Right lobe of liver (tissue), 6 donors: ENCODE measurements at places on chromosomes 5 and 9.
A peak's percentile ranks its signal among the peaks of the same experiment; 100 is the strongest.

GRCh38 chr5:102531506-102531905 lies 32.7 kb upstream of the SLCO6A1 start:
- no peak for DNase-seq

DNA sequence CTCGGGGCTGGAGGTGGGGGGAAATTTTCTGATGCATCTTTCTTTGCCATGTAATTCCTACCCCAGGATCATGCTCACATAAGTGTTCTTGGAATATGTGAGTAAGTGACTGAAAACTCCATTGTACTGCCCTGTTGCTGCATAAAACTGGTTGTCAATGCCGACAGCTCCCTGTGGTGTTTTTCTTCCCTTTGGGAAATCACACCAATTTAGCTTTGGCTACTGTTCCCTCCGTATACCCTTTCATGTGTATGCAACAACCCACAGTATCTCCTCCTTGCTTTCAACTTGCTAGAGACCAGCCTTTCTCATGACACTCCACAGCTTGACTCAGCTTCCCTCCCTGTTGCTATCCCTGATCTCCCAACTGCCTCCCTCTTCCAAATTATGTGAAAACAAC lies 240.6 kb downstream of the TRIM32 start:
- DNase-seq, result no peak

DNA sequence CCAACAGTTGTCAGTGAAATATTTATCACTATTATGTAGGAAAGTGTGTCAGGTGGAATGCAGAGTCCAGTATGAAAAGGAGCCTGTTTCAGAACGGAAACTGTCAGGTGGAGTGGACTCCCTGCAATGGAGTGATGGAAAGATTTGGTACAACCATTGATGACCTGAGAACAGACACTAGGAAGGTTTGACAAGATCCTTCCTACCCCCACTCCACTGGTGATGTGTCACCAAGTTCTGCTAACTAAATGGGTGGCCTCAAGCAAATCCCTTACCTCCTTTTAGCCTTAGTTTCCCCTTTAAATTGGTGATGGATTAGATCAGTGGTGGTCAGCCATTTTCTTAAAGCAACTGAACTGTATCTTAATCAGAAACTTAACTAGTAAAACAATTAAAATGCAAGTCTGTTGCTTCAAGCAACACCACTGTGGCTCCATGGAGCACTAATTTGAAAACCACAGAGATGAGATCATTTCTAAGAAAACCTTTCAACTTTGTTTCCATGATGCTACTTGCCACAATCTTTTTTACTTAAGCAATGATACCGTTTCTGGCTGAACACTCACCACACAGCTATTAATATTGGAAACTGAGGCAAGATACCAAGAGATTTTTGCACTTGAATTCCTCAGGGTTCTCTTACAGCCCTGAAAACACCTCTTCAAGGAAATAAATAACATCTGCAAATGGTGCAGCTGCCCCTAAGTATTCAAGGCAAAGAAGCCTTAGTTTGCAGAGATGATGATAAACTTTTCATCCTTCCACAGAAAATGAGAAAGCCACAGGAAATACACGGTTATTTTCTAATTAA lies 140.6 kb downstream of the ERCC6L2 start:
- no peak for DNase-seq

DNA sequence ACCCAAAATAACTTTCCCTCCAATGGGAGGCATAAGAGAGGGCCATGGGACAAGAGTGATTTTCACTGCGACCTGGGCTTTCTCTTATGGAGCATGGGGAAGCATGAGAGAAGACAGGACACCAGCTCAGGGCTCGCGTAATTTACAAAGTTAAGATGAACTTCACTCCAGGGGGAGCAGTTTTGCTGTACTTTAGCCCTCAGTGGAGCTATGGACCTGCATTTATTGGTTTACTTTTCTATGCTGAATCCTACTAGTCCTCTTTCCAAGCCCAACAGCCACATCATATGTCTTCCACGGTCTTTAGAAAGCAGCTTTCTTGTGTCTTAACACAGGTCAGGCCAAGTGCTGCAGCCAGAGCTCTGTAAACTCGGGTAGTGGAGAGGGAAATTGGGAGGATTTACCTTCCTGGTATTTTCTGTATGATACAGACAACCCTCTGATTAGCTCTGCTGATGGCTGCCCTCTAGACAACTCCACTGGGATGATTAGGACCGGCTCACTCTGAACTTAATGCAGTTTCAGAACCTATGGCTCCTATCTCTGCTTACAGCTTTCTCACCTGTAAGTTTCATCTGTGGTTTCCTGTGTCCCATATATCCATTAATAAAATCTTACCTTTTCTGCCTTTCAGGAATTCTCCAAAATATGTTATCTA lies 581.0 kb upstream of the RORB start:
- DNase-seq, result no peak

DNA sequence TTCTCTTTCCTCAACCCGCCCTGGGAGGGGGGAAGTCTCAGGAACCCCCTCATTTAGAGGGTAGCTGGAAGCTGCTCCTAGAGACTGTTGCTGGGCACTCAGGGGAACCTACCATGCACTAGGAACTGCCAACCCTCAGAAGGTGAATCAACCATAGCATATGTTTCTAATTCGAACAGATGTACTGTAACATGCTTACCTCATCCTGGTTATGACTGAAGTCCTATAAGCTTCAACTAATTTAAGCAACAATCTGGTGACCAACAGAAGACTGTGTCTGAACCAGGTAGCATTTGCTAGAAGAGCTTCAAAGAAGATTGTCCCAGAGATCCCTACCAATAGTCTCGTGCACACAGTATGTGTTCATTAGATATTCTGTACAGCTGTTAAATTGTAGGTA lies 5.7 kb upstream of the PRDM6 start:
- DNase-seq, result no peak

- DNase-seq, result no peak
Measured at GRCh38 chr9:70600506-70600905, 186.0 kb upstream of the KLF9 start.

DNA sequence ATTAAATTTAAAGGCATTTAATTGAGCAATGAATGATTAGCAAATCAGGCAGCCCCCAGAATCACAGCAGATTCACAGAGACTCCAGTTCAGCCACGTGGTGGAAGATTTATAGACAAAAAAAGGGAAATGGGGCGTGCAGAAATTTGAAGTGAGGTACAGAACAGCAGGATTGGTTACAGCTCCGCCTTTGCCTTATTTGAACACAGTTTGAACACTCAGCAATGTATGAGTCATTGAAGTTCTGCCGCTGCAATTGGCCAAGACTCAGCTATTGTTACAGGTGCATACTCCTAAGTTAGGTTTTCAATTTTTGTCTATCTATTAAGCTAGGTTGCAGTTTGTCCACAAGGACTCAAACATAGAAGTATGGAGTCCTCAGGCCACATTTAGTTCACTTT lies 157.7 kb upstream of the SLC12A2 start:
- no peak for DNase-seq

DNA sequence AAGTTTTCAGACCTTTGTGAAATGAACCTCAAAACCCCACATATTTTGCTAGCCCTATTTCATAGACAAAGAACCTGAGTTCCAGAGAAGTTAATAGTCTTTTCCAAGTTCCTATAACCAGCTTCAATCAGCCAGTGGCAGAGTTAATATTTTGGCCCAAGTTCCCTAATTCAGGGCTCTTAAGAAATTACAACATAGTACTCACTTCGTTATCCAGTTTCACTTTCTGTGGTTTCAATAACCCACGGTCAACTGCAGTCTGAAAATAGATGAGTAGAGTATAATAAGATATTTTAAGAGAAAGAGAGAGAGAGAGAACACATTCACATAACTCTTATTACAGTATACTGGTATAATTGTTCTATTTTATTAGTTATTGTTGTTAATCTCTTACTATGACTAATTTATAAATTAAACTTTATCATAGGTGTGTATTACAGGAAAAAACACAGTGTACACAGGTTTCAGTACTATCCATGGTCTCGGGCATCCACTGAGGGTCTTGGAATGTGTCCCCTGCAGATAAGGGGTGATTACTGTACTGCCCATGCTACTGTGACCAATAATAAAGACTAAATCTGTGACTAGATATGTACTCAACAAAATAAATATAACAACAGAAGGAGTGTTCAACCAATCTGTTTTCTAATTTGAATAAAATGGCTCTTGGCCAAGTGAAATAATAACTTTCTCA lies 9.3 kb upstream of the MYOT start:
- DNase-seq, result no peak

DNA sequence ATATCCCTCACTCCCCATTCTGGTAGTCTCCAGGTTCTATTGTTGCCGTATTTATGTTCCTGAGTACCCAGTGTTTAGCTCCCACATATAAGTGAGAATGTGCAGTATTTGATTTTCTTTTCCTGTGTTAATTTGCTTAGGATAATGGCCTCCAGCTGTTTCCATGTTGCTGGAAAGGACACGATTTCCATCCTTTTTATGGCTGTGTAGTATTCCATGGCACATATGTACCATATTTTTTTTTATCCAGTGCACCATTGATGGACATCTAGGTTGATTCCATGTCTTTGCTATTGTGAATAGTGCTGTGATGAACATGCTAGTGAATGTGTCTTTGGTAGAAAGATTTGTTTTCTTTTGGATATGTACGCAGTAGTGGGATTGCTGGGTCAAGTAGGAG lies 98.2 kb downstream of the NNT start:
- DNase-seq, result no peak

- DNase-seq, result no peak
Measured at GRCh38 chr5:175001311-175001710, 276.9 kb downstream of the MSX2 start.

DNA sequence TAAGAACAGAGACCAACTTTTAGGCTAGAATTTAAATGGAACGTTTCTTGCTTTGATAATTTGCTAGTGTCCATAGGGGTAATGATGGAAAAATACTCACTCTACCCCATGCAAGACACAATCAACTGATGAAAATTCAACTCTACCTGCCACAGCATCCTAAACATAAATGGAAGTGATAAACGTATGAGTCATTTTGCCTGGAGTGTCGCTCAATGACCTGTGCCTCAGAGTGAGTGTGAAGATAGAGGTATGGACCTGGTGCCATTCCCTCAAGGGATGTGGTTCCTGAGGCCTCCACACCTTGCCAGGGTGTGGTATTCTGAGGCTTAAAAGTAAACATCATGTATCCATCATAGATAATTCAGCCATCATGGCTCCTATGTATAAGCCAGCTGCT lies 14.0 kb downstream of the ARL14EPL start:
- no peak for DNase-seq

GRCh38 chr5:93088592-93089389 lies 492.2 kb downstream of the NR2F1-AS1 start:
- DNase-seq, result no peak

GRCh38 chr5:178769617-178770260 lies 39.3 kb upstream of the ZNF354A start:
- DNase-seq, result no peak

- no peak for DNase-seq
Measured at GRCh38 chr5:65834306-65834705, 92.1 kb upstream of the ERBIN start.

- DNase-seq, result no peak
Measured at GRCh38 chr5:10018201-10019069, 231.3 kb downstream of the ATPSCKMT start.

- DNase-seq, result no peak
Measured at GRCh38 chr9:115300874-115301273, 182.9 kb upstream of the TNC start.

GRCh38 chr9:98083061-98083501 lies 26.5 kb downstream of the NANS start:
- DNase-seq, result no peak

- DNase-seq, result no peak
Measured at GRCh38 chr5:180296771-180297170, 4.9 kb upstream of the MAPK9 start.

DNA sequence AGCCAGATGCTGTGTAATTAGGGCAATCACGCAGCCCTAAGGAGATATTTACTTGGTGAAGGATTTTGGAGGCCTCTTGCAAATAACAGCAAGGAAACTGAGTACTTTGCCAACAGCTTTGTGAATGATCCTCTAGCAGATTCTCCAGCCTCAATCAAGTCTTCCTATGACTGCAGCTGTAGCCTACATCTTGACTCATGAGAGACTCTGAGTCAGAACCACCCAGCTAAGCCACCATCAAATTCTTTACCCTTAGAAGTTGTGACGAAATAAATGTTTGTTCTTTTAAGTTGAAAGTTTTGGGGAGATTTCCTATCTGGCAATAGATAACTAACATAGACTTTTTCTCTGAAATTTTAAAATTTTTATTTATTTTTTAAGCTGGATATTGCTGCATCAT lies 237.6 kb upstream of the CCNH start:
- DNase-seq, result no peak

GRCh38 chr9:120449566-120449965 lies 130.4 kb downstream of the CDK5RAP2 start:
- no peak for DNase-seq

DNA sequence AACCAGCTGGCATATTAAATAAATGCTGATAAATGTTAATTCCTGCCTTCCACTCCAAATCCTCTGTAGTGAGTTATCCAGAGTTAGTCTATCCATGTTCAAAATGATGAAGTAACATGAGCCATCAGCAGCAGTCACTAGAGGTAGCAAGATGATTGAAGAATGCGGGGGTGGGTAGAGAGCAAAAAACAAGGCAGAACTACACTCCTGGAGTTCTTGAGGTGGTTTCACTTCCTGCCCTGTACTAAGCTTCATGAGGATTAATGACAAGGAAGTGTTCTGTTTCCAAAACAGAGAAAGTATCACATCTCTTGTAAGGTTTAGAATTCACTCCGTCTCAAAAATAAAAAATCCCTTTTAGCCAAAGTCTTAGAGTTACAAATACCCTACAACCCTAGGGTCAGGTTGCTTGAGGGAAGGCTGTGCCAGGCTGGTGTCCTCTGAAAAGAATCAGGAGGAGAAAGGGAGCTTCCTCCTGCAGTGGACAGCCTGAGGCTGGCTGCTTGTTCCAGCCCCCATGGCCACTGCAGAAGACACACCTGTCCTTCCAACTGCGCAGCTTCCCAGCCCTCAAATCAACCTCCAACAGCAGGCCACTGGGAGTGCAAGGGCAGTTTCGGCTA lies 180.2 kb downstream of the DENND1A start:
- no peak for DNase-seq

- DNase-seq, result no peak
Measured at GRCh38 chr5:157592594-157592993, 17.0 kb upstream of the ADAM19 start.

GRCh38 chr5:6961837-6962635 lies 248.8 kb downstream of the TENT4A start:
- no peak for DNase-seq

- no peak for DNase-seq
Measured at GRCh38 chr5:69231851-69232250, 2.8 kb upstream of the CDK7 start.

DNA sequence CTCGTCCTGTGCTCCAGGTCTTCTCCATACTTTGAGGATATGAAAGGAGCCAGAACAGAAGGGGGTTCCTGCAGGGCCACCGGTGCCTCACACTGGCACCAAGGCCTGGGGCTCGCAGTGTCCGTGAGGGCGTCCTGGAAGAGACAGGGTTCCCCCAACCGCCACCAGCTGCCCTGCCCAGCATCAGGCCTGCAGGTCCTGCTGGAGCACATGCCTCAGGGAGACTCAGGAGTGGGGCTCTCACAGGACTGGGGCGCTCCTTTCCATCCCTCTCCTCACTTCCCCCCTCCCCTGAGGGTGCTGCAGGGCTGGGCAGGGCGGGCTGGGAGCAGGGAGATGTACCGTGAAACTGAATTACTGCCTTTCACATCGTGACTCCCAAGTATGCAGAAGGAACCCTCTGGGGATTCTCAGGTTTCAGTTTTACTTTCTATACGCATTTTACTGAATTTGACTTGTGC lies 31.7 kb downstream of the CEP72 start:
- peak; percentile 10 for DNase-seq

GRCh38 chr5:939368-939767 lies 46.7 kb downstream of the TRIP13 start:
- peak; percentile 8 for DNase-seq

GRCh38 chr9:134365791-134366222 lies 39.6 kb downstream of the RXRA start:
- peak; percentile 85 for DNase-seq
